GM19239 (cell line): ENCODE measurements at places on chromosomes 1 and 21.

DNA sequence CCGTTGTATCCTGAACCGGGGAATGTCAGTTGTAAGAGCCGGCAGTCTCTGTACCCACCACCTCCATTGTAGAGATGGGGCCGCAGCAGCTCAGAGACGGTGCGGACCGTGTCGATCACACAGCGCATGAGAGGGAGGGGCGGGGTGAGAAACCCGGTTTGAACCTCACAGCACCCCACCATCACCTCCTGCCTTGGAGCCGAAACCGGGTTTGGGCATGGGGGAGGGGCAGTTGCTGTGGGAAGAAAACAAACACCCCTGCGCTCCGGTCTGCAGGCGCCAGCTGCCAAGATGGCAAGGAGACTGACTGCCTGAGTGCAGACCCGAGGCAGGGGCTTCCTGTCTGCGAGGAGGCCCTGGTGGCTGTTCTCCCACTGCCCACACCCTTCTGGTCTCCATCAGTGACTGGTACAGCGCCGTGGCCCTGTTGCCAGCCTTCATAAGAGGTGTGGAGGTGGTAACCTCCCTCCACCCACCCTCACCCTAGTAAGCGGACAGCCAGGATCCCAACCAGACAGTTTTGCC, 69.2 kb upstream of the SSBP3 start:
- DNase-seq: no peak

DNA sequence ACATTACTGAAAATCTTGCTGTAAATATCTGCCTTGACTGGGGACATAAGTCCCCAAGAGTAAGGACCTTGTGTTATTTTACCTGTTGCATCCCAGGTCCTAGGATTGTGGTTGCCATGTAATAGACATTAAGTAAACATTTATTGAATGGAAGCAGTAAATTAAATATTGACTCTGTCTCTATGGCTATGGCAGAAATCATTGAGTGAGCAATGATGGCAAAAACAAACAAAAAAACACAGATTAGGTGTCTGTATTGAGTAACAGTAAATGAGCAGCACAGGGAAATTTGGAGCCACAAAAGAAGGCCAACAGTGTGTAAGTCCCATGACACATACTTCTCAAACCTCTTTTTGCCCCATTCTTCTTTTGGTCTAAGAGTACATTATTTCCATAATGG, 240.4 kb downstream of the NFIA start:
- no peak for DNase-seq

DNA sequence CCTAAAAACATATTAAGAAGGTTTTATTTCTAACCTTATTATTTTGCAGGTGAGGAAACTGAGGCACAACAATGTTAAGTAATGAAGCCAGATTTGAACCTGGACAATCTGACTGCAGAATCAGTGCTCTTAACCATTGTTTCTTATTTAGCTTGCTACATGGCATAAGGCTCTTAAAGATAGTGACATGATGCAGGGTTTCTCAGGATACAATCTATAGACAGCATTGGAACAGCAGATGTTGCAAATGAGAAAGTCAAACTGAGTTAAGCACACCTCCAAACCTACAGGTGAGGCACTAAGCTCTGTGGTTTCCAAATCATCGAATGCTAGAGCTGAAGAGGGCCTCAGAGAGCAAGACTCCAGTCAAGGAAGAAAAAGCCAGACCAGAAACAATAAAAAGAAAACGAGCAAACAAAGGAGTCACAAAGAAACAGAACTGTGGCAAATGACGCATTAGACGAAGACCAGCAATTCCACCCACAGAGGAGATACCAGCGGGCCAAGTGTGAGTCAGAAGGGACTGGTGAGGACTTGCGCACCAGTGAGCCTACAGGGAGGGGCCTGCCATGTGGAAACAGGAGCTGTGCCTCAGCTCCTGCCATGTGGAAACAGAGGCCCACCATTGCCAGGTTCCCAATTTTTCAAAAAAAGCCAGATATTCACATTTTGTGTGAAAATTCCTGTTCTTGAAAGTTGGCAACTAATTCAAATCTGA, 14.4 kb downstream of the CD58 start:
- no peak for DNase-seq

- DNase-seq: no peak
Measured at GRCh38 chr1:119314001-119314796, 54.4 kb upstream of the HAO2 start.

- no peak for DNase-seq
Measured at GRCh38 chr1:57258557-57259325, 165.1 kb downstream of the DAB1 start.

GRCh38 chr1:25807480-25808390, 7.7 kb downstream of the SELENON start:
- DNase-seq: no peak

GRCh38 chr1:219875860-219876259, 52.5 kb downstream of the SLC30A10 start:
- no peak for DNase-seq

- DNase-seq: no peak
Measured at GRCh38 chr1:18974606-18975005, 18.1 kb upstream of the IFFO2 start.

DNA sequence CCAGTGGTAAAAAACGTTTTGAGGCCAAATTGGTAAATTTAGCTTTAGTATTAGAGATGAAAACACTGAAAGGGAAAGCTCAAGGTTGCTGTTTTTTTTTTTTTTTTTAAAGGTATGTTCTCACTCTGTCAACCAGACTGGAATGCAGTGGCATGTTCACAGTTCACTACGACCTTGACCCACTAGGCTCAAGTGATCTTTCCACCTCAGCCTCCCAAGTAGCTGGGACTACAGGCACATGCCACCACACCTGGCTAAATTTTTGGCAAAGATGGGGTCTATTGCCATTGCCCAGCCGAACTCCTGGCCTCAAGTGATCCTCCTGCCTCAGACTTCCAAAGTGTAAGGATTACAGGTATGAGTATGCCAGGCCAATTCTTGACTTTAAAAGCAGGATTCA, 18.9 kb downstream of the LRIF1 start:
- no peak for DNase-seq

GRCh38 chr1:156684227-156684782, 7.1 kb upstream of the NES start:
- DNase-seq: no peak

- no peak for DNase-seq
Measured at GRCh38 chr1:150508982-150509381, 1.1 kb downstream of the ECM1 start.

DNA sequence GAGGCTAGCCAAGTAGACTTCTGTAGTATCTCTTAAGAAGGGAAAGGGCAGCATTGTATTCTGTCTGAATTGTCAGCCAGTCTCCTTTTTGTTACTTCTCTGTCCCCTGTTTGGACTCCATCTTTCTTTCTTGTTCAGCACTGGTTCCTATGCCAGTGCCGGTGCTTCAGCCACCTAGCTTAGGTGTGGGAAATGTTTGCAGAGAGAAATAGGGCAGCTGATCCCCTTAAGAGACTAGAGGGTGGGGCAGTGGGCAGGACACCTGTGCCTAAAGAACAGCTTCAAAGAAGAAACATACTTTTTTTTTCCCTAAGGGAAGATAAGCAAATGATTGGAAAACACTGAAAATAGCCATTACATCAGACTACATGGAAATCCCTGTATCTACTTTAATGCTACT, 113.0 kb downstream of the POU2F1 start:
- DNase-seq: no peak

DNA sequence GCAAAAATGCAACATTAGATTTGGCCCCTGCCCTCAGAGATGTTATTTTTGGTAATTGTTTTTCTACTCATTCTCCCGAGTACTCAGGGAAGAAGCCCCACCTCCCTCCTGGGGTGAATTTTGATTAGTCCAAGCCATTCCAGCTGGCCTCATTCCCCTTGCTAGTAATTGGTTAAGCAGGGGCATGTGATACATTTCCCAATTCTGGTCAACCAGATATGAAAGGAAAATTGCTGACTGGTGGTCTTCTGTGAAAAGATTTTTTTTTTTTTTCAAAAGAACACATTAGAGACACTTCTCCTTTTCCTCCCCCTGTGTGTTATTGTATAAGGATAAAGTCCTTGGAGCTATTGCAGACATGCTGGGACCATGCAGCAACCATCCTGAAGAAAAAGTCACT, 71.1 kb upstream of the AKT3 start:
- DNase-seq: no peak

GRCh38 chr1:4696161-4696745, 41.8 kb downstream of the AJAP1 start:
- DNase-seq: no peak

DNA sequence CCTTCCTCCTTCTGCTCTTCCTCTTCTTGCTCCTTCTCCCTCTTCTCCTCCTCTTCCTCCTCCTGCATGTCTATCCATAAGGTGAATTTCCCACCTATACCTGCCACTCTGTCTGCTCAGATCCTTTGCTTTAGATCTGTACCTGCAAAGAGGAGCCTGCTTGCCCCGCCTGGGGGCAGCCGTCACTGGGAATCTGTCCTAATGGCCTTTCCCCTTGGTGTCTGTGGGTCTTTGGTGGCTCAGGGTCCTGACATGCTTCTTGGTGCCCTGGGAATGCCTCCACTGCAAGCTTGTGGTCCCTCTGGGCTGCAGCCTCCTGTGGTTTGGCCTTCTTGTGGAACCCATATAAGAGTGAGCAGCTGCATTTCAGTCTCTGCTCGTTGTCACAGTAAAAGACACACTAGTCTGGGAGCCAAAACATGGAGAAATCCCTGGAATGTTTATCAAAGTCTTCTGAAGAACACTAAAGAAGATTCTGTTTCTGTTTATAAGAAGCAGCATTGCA, 79.5 kb upstream of the CSF3R start:
- DNase-seq: no peak

DNA sequence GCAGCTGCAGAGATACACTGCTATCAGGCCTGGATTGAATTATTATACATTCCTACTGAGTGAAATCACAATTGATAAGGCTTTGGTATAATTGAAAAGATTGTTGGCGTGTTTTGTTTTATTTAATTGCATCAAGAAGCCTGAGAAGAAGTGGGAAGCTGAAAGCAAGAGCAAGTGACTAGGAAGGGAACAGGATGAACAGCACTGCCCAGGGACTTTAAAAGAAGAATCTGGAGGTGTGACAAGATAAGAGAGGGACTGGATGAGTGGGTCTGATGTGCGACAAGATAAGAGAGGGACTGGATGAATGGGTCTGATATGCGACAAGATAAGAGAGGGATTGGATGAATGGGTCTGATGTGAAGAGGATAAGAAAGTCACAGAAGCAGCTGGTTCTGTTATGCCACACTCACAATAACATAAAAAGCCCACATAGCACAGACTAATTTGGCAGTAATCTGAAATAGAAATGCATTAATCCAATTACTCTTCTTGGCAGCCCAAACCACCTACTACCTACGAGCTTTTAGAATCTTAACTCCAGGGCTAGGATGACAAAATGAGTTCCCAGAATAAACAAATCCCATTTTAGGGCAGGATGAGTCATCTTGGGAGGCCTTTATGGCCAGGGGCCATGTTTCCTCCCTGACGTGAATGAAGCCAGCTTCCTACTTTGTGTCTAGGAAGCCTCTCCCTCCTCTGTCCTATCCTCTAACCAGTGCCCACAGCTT, 129.7 kb downstream of the DUSP10 start:
- DNase-seq: no peak

DNA sequence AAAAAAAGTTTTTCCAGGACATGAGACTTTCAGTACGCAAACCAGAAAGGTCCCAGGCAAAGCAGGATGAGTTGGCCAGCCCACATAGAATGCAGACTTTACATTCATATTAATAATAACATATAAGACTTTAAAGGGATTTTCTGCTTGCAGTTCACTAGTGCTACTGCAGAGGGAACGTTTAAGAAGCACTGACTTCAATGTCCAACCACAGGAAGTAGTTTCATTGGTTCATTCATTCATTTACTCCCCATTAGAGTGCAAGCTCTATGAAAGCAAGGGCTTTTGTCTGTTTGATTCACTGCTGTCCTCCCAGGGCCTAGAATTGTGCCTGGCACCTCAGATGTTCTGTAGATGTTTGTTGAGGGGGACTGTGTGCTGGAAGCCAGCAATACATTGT, 11.8 kb upstream of the SERINC2 start:
- DNase-seq: no peak

- no peak for DNase-seq
Measured at GRCh38 chr1:234985516-234986294, 142.9 kb downstream of the TOMM20 start.
